Activated T-helper 1 cell treated with anti-CD3 and anti-CD28 coated beads, Interleukin-12 subunit alpha, Interleukin-12 subunit beta, Interleukin-2, Interleukin-4 antibody, amounts not matched to agents 30 ng/mL and 10 ng/mL and 1 ng/mL, durations not matched to agents 14 hours and 24 hours and 36 hours (primary cell): ENCODE measurements at places on chromosomes 4 and X.
A peak's percentile ranks its signal among the peaks of the same experiment; 100 is the strongest.

DNA sequence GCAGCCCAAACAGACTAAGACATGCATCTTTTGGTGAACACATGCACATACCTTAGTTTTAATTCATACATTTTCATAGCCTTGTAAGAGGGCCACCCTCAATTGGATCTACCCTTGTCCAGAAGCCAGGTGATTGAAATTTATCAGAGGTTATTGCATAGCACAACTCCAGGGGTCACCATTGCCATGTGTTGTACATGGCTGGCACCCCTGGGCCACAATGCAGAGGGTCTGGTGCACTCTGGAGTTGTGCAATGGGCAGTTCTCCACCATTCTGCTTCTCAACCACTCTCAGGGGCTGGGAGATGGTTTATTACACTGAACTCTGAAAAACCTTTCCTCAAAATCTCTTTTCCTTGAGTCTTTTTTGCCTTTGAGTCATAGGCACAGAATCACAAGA lies 184.4 kb upstream of the CXorf66 start:
- DNase-seq: no peak

DNA sequence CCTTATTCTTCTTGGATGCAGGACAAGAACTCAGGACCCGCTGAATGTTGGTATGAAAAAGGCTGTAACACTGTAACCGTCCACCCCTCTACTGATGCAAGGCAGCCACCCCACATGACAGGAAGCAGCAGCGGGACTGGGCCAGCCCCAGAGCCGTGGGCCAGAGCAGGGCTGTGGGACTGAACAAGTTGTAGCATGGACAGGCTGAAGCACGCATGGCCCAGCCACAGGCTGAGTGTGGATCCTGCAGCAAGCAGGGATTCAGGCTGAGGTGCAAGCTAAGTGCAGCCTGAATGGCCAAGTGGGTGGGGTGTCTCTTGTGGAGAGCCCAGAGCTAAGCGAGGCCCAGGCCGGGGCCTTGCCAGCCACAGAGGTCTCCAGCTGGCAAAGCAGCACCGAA lies 632.2 kb downstream of the SPOCK3 start:
- no peak for DNase-seq

DNA sequence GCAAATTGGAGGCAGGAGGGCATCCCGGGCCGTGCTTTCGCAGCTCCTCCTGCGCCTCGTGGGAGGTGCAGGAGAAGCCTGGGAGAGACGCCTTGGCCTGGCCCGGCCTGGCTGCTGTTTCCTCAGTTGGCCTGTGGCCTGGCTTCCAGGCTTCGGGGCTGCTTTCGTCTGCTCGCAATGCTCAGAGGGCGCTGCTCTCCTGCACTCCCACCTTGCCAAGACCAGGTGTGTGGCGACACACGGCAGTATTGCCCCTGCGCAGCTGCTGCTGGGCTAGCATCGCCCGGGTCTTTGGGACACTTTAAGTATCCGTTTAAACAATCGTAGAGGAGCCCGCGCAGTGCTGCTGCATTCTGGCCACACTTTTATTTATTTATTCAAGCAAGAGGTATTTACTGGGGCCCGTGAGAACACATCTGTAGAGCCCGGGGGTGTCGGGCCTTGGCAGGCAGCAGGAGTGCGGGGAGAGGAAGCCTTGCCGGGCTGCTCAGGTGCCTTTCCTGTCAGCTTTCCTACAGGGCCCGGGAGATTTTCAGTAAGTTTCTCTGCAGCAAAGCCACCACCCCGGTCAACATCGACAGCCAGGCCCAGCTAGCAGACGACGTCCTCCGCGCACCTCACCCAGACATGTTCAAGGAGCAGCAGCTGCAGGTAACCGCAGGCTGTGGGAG lies 26.2 kb upstream of the HGFAC start:
- no peak for DNase-seq

GRCh38 chr4:117063961-117064696 lies 21.2 kb downstream of the TRAM1L1 start:
- DNase-seq: no peak

DNA sequence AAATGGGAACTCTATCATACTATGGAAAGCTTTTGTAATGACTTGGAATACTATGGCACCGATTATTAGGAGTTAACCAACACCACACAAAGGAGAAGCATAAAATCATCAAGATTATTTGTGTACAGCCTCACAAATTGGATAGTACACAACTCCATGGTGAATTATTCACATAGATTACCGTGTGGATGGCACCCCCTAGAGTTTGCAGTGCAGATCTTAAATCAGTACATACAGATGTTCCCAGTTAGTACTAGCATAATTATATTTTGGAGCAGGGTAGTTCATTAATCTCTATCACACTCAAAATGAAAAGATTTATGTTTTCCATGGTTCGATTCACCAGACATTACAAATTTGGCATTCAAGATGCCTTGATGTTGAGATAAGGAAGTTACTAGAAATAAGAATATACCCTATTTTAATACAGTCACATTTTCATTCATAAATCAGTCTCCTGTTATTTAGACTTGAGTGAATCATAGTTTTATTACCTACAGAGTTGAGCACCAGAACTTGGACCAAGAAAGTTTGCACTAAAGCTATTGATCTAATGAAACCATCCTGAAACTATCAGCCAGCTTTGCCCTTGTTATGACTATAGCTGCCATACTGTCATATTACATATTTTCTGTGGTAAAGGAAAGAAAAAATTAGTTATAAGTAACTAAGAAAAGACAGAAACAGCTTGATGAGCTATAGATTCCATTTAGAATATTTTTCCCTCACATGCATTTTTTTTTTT lies 531.8 kb downstream of the GLUD2 start:
- no peak for DNase-seq

DNA sequence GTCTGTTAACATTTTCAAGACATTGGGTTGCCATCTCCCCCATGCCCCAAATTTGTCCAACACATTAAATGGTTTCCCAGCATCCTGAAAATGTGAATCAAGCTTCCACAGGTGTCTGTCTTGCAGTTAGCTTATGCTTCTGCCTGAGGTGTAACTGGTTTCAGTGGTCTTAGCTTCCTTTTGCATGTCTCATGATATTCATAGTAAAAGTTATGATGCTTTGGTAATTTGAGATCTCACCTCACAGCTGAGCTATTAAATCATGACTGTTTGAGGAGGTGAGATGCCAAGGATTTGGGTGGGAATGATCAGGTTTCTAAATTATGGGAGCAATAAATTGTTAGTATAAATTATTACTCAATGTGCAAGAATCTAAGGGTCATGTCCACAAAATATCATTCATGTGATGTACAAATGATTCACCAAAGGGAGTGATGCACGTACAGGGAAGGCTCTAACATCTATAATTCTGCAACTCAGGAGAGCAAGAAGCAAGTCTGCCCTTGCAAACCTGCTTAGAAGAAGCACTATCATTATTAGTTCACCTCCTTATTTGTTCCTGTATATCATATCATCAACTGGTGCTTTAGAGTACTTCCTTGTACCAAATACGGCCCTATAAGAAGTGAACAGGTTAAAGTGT lies 17.1 kb upstream of the RAI2 start:
- no peak for DNase-seq

GRCh38 chrX:154541896-154542722 lies 4.5 kb downstream of the G6PD start:
- DNase-seq: no peak

DNA sequence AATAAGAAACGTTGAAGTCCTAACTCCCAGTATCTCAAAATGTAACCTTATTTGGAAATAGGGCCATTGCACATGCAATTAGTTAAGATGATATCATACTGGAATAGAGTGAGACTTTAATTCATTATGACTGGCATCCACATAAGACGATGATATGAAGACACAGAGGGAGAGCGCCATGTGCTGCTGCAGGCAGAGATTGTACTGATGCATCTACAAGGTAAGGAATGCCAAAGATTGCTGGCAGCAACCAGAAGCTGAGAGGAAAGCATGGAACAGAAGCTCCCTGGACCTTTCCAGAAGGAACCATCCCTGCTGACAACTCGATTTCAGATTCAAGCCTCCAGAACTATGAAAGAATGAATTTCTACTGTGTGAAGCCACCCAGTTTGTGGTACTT lies 697.0 kb upstream of the INTU start:
- no peak for DNase-seq

DNA sequence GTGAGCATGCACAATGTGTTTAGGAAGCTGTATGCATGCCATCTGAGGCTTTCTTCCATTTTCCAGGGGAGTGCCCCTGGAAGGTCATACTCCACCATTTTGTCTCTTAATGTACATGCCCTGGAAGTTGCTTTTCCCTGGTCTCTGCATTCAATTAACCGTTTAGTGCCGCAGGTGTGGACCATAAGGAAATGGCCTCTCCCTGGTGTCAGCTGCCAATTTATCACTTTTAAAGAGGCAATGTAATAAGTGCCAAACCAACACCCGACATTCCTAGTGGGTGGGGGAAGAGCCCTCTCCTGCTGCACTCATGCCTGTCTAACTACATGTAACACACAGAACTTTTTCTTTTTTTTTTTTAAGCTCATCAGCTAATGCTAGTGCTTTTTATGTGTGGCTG lies 7.1 kb upstream of the BST1 start:
- DNase-seq: no peak

DNA sequence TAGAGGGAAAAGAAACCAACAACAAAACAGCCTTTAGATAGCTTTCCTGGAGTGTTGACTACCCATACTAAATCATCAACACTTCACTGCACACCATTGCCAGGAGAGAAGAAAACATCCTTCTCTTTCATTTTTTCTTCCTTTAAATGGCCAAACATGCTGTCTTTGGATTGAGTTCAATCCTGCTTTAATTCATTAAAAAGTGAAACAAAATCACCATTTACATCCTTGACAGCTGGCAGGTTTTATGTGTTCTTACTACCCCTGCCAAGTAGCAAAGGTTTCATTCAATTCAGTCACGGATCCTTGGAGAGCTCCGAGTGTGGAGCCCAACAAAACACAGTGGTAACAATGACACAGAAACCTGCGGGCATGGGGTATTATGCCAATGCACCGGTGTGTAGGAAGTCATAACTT lies 568.3 kb downstream of the ANKRD50 start:
- no peak for DNase-seq

DNA sequence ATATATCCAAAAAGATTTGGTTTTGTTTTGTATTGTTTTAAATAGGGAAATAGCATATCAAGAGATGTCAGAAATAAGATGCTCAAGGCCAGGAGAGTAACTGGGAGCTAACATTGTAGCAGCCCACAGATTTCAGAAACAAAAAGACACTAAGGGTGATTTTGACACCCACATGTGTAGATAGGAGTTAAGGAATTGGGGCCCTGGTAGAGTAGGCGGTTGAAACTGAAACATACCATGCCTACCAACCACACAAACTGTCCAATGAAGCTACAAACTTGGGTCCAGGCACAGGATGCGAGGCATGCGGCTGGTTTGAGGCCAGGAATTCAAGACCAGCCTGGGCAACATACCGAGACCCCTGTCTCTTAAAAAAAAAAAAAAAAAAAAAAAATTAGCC lies 6.3 kb upstream of the HSPA4L start:
- no peak for DNase-seq

DNA sequence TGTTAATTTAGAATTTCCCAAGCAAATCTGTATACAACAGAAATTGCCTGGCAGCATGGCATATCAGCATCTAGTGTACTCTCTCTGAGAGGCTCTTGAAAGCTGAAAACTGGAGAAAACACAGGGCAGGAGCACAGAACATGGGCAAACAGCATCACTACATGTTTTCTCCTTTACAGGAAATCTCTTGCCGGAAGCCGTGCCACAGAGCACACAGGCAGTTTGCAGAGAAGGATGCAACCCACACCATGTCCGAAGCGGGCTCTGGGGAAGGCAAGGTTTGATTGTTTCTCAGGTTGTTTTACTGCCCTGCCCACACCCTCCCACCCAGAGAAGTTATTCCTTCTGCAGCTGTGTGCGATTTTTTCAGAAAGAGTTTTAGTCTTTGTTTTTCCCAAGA lies 41.1 kb upstream of the FAM9C start:
- DNase-seq: no peak

- DNase-seq: peak; percentile 46
These were observed 828 bp downstream of the MCUB start for GRCh38 chr4:109560687-109561461.

GRCh38 chrX:37786624-37787422 lies 7.0 kb downstream of the CYBB start:
- no peak for DNase-seq

DNA sequence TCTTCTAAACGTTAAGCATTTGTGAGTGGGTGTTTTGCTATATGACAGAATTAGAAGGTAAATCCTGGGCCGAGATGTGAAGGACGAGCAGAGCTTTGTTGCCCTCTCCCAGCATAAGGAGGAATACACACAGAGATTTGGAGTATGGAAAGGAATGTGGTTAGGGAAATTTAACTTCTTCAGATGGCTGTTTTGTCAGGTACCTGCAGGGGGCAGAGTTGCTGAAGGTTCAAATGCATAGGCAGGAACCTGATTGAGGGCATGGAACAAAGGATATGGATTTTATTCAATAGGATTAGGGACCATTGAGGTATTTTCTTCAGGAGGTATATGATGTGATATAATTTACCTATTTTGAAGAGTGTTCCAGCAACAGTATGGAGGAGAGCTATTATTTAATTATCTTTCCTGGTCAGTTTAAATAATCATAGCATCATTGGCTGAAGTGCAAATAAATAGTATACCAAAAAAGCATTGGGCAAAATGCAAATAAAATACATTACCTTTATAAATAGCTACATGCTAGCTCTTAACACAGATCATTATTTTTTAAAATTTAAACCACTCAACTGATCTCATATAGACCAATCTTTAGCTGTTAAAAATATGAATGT lies 143.6 kb downstream of the SLIT2 start:
- no peak for DNase-seq

DNA sequence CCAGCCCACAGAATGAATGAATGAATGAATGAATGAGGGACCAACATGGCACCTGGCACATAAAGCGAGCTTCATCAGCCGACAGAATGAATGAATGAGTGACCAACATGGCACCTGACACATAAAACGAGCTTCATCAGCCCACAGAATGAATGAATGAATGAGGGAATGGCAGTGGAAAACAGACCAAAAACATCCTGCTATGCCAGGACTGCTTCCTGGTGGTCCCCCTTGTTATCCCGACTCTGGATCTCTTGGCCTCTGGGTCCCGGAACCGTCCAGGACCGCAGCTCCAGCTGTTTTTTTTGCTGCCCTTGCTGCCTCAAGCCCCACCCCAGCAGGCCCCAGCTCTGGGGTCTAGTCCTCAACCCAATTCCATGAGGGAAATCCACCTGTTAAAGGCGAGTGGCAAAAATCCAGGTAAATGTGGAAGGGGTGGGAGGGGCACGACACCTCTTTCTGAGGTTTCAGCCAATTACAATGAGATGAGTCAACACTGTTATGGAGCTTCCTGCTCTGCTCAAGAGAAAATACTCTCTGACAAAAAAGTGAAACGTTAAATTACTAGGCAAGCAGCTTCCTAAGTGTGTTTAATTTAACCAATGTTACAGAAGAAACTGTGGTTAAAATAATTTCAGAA lies 72.0 kb upstream of the MTNR1A start:
- DNase-seq: no peak

GRCh38 chrX:1126738-1127137 lies 85.7 kb downstream of the CRLF2 start:
- DNase-seq: no peak

GRCh38 chr4:115082633-115083032 lies 30.8 kb downstream of the NDST4 start:
- DNase-seq: no peak
